ENCODE measurements at places on chromosomes 6 and 20.
A peak's percentile ranks its signal among the peaks of the same experiment; 100 is the strongest.

- DNase-seq, result no peak
These were observed 21.8 kb downstream of the MOCS1 start for GRCh38 chr6:39912446-39912845.

GRCh38 chr6:55974688-55975087 is 99.3 kb upstream of the BMP5 start:
- no peak for DNase-seq

- DNase-seq, result peak; percentile 10
These were observed 5.3 kb downstream of the ANKRD6 start for GRCh38 chr6:89438248-89438647.

DNA sequence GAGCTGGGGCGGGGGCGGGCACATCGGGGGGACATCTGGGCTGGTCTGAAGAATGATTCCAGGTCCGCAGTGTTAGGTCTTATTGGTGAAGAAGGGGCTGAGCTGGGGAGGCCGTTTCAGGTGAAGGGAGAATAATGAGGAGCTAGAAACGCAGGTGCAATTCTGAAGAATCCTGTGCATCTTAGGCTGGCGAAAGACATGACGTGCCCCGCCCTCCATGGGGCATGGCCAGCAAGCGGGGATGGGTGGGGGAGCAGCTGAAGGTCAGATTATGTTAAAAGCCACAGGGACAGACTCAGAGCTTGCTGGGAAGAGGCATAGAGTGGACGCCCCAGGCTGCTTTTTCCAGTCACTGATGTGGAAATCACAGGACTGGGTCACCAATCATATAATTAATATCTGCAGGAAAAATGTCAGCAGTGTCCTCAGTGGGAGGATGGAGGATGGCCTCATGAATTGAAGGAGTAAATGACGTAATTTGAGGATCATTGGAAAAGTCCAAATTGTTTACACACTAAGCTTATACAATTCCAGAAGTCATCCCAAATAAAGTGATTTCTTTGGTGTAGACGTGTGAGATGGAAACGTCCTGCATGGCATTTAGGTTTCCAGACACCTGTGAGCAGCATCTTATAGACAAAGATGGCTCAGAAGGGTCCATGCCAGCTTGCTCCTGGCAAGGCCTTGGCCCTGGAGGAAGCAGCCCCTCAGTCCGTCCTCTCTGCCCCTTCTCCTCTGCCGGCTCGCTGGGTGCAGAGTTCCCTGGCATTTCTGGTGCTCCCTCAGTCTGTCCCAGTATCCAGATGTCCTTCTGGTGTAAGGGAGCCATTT is 109.6 kb upstream of the FRMD1 start:
- DNase-seq, result no peak

- no peak for DNase-seq
These were observed 502 bp upstream of the HACE1 start for GRCh38 chr6:104860221-104860620.

GRCh38 chr6:26022737-26023136 is 60.1 kb downstream of the TRIM38 start:
- no peak for DNase-seq

DNA sequence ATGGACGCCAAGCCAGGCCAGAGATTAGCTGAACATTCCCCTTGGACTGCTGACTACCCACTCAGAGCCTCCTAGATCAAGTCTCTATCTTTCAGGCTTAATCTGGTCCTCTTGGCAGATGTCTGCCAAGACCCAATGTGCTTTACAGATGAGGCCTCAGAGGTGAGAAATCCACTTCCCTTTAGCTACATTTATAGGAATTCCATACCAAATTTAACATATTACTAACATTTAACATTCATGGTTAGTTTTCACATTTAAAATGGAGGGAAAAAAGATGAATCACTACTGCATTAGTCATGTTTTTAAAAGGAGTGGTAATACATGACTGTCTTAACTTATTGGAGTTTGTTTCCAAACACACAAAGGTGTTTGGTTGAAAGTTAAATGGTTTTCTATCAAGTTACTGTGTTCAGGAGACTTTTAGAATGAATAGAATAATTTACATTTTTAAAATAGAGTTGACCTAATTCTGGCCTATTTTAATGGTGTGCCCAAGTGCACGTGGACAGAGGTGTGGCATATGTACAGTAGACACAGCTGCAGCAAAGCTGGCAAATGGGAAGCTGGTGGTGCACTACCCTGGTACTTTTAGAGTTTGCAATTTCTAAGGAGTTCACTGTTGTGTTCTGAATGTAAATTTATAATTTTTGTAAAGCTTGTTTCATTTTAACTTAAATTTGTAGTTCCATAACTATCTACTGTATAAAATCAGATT is 41.9 kb upstream of the CALHM6 start:
- DNase-seq, result no peak

- peak; percentile 42 for DNase-seq
These were observed 278.3 kb upstream of the PLCB4 start for GRCh38 chr20:8790442-8791074.

- peak; percentile 40 for DNase-seq
These were observed 1.2 kb upstream of the RBM38 start for GRCh38 chr20:57389695-57390603.

- no peak for DNase-seq
These were observed 11.0 kb downstream of the SRSF3 start for GRCh38 chr6:36605143-36605542.

Measured in NB4 (cell line).